ENCODE measurements at places on chromosomes 6 and 20.

- DNase-seq = no peak
These were observed 164.6 kb downstream of the CLIC5 start for GRCh38 chr6:45851034-45851400.

- no peak for DNase-seq
These were observed 7.5 kb upstream of the SLA2 start for GRCh38 chr20:36653456-36653855.

- DNase-seq = no peak
These were observed 96.0 kb downstream of the EYA2 start for GRCh38 chr20:46990596-46991104.

DNA sequence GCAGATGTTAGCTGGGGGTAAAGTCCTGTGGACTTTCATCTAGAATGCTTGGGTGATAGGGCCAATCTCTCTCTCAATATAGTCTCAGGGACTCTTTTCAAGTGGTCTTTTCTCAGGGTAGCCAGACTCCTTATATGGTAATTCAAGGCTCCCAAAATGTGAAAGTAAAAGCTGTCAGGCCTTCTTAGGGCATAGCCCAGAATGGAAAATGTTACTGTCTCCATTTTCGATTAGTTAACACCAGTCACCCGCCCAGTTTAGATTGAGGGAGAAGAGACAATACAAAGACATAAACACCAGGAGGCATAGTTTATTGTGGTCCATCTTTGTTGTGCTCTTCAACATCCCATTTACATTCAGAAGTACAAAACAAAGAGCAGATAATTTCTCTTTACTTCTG is 295.8 kb downstream of the EPHA7 start:
- no peak for DNase-seq

GRCh38 chr6:43282060-43282459 is 16.0 kb upstream of the SLC22A7 start:
- no peak for DNase-seq

- no peak for DNase-seq
These were observed 48.1 kb downstream of the SYNJ2 start for GRCh38 chr6:158029668-158030230.

DNA sequence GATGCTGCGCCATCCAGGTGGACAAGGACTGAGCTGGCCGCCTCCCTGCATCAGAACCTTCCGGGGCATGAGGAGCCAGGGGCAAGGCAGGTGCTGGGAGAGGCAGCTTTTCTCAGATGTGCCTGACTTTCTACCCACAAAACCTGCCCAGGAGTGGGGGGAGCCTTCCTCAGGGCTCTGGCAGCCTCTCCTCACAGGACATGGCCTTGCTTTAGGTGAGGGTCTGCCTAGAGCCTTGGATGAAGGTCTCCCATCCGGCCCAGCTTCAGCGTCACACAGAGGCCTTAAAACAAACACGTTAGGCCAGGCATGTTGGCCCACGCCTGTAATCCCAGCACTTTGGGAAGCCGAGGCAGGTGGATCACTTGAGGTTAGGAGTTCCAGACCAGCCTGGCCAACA is 7.4 kb downstream of the BCAS4 start:
- no peak for DNase-seq

GRCh38 chr6:134472046-134472445 is 154.1 kb upstream of the SGK1 start:
- DNase-seq = no peak

- DNase-seq = no peak
These were observed 63.9 kb upstream of the PDE10A start for GRCh38 chr6:165726965-165727381.

- no peak for DNase-seq
These were observed 183.0 kb downstream of the TASP1 start for GRCh38 chr20:13455713-13456112.

DNA sequence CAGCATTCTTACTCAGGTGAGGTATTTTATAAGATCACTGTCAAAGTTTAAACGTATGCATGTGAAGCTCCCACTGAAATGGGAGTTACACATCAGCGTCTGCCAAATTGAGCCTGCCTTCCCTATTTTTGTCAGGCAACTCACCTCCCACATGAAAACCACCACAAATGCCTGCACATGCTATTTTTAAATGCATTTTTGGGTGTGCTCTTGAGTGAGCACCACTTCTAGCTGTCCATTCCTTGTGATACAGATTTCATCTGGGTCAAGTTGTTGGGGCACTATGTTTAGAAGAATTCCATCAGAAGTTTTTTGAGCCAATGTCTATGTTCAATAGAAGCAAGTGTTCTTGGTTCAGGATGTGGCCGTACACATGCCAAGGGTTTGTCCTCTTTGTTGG is 71.7 kb upstream of the RIPPLY2 start:
- no peak for DNase-seq

- DNase-seq = no peak
These were observed 8.6 kb downstream of the AARS2 start for GRCh38 chr6:44304282-44305199.

GRCh38 chr6:143782481-143782880 is 60.7 kb upstream of the LTV1 start:
- no peak for DNase-seq

- DNase-seq = no peak
These were observed 133.7 kb downstream of the EDN1 start for GRCh38 chr6:12423832-12424231.

DNA sequence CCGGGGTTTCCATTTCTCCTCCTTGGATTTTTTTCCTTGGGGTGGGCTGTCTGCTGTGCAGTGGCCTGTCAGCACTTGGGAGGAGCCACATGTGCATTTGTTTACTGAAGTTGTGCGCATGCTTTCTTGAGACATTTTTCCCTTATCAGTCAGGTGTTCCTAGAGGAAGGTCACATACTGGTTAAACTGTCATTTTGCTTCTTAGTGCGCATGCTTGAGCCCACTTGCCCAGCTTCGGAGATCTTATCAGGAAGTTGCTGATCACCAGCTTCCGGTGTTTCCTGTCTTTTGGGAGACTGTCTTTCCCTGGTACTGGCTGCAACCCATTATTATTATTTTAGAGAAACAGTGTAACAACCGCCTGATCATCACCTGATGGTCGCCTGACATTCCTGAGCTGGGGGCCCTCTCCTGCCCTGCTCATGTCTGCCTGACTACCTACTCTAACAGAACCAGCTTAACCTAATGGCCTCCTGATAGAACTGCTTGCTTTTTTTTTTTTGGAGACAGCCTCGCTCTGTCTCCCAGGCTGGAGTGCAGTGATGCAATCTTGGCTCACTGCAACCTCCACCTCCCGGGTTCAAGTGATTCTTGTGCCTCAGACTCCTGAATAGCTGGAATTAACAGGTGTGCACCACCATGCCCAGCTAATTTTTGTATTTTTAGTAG is 378 bp upstream of the ERVFRD-1 start:
- DNase-seq = no peak

GRCh38 chr6:128135325-128135724 is 234.5 kb upstream of the THEMIS start:
- DNase-seq = no peak

- no peak for DNase-seq
These were observed 34.7 kb downstream of the EFCAB8 start for GRCh38 chr20:32893263-32894025.

DNA sequence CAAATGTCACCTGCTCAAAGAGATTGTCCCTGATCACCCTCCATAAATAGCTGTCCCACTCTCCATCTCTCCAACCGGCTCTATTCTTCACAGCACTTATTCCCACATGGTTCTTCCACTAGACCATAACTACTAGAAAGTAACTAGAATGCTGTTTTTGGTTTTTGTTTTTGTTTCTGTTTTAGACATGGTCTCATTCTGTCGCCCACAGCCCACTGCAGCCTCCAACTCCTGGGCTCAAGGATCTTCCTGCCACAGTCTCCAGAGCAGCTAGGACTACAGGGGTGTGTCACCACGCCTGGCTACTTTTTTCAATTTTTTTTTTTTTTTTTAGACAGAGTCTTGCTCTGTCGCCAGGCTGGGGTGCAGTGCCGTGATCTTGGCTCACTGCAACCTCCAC is 12.2 kb downstream of the MMP24 start:
- no peak for DNase-seq

- DNase-seq = no peak
These were observed 49.3 kb downstream of the KCTD20 start for GRCh38 chr6:36492092-36492491.

DNA sequence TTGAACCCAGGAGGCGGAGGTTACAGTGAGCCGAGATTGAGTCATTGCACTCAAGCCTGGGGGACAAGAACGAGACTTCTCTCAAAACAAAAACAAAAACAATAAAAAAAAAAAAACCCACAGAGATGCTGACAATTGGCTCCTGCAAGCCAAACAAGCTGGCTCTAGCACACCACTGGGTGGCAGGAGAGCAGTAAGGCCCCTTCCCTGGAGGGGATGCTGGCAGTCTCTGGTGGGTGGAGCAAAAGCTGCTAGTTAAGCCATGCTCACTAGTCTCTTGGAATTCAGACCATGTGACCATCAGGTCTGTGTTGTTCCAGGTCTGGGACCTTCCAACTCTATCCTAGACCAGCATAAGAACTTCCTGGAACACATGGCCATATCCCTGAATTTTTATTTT is 18.9 kb upstream of the DSN1 start:
- no peak for DNase-seq

DNA sequence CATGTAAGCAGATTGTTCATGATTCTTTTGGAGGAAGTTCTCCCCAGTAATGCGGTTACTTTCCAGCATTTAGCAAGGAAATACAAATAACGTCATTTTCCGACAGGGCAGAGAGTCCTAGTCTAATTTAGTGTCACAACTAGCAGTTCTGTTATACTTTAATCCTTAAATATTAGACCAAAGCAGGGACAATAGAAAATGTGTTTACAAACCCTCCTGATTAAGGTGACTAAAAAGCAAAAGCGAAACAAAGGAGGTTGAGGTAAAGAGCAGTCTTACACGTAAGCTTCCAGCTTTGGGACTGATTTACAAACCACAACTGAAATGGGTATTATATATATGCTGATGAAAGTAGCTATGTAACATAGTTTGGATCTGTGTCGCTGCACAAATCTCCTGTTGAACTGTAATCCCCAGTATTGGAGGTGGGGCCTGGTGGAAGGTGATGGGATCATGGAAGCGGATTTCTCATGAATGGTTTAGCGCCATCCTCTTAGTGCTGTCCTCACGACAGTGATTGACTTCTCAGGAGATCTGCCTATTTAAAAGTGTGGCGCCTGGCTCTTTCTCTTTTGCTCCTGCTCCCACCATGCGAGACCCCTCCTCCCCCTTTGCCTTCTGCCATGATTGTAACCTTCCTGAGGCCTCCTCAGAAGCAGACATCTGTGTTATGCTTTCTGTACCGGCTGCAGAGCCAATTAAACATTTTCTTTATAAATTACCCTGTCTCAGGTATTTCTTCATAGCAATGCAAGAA is 81.9 kb downstream of the PLCB1 start:
- DNase-seq = no peak

DNA sequence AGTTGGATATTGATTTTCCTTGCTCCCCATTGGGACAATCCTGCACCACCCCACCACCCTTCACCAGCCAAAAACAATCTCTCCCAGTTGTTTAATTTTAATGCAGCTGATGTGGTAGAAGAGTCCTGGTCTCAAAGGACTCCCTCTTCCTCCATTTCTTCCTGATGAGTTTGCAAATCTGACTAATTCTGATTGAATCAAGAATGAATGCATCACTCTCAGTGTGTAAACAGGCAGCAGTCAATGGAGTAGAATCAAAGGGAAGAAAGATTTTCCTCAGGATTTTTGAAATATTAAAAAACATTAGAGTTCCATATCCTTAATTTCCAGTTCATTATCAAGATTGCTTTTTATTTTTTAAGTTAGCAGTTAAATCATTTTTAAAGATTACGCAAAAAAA is 54.0 kb downstream of the PLG start:
- no peak for DNase-seq

DNA sequence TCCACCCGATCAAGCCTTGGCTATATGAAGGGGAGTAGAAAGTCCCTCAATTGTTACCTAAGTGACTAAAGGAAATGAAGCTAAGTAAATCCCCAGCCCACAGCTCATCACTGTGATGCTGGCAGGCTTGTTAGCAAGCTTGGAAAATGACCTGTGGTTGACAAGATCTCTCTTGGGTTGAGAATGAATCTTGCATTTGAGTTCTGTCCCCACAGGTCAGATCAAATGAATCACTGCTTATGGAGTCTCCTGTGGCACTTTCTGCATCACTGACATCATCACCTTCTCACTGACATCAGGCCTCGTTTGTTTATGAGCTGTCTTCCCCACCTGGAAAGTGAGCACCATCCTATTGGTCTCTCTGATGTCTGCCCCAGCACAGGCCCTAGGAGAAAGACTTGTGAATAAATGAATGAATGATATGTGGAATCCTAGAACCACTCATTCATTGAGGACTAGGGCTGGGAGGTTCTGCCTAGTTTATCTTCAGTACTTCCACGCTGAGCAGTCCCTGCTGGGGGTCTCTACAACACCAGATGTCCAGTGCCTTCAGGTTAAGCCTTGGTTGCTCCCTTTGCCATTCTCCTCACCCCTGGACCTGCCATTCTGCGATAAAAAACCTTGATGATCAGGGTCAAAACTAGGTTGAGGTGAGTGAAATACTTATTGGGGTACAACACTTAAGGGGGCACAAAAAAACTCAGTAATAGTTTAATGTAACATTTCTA is 318.4 kb upstream of the MOCS1 start:
- DNase-seq = no peak

- DNase-seq = no peak
These were observed 41.7 kb downstream of the SNAP25 start for GRCh38 chr20:10260316-10260715.

DNA sequence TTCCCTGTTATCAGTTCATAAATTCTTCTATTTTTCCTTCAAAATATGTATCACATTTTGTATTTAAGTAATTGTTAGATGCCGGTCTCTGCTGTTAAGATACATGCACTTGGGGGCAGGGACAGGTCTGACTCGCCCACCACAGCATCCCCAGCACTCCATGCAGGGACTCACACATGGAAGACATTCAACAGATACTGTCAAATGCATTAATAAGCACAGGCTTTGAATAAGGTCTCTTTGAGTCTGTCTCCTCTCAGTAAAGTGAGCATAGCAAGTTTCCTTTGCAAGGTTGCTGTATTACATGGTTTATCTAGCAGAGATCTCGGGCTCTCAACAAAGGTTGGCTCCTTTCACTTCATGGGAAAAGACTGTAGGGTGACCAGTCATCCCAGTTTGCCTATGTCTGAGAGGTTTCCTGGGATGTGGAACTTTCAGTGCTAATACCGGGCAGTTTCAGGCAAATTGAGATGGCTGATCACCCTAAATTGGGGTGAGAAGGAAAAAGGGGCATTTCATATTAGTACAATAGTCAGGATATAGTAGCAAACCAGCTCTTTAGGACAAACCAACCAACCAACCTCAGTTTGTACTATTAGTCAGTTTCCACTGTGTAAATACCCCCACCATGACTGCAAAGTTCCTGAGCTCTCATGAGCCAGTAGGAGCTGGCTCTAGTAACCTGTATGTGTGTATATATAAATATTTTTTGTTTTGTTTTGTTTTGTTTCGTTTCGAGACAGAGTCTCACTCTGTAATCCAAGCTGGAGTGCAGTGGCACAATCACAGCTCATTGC is 15.0 kb downstream of the JPH2 start:
- no peak for DNase-seq

GRCh38 chr6:11431455-11431937 is 106.1 kb upstream of the TMEM170B start:
- DNase-seq = no peak
